ENCODE measurements at places on chromosomes 2 and 18.

GRCh38 chr2:126317790-126318431, 338.0 kb upstream of the GYPC start:
- DNase-seq, result no peak

GRCh38 chr2:166957686-166958085, 69.4 kb downstream of the XIRP2 start:
- DNase-seq, result no peak

GRCh38 chr2:39264733-39265132, 21.0 kb upstream of the CDKL4 start:
- DNase-seq, result no peak

DNA sequence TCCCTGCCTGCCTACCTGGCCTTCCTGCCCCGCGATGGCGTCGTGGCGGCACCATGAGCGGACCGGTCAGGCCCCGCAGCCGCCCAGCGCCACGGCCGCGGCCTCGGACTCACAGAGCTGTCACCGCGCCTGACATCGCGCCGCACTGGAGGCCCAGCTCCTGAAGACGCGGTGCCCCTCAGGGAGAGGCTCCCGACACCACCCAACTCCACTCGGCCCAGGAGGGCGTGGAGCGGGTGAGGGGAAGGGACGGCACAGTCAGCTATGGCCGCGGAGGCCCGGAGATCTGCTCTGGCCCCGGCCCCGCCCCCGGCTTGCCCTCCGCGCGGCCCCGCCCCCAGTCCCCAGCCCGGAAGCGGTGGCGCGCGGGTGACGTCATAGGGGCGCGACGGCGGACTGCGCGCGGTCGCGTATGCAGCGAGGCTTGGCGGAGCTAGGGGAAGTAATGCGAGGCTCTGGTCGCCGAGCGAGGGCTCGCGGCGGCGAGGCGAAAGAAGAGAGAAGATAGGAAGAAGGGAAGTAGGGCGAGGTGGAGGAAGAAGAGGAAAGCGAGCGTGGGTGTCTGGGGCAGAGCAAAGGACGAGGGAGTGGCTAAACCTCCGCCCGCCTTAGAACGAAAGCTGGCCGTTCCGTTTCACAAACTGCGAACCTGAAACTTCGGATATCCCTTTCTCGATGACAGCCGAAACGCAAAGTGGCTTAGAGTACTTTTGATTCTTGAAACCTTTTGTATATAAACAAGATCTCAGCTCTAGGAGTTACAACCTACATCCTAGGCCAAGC, at the start of gene SLC35F5:
Gene SLC35F5, minus strand, starts transcription at position 288 of the 783 bp plus-strand sequence. Its CDS starts 233 bp downstream, at position 55.
- peak; percentile 97 for DNase-seq

- peak; percentile 75 for DNase-seq
Observed at GRCh38 chr2:73981081-73982001, 3.4 kb upstream of the TET3 start.

DNA sequence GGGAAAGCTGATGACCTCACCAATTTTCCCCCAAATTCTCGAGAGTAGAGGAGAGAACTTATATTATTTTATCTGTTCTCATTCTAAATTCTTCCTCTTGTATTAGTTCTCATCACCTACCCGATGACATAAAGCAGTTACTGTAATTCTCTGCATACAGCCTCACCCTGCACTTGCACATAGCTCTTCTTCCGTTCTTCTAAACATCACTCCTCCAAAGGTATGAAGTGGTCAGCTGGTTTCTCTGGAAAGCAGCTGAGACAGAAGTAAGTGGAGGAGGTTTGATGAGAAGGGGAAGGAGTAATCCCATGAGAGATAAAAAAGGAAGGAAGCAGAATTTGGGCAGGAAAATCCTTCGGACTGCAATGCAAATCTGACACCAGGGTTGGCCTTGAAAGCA, 39.0 kb downstream of the FBXO48 start:
- no peak for DNase-seq

DNA sequence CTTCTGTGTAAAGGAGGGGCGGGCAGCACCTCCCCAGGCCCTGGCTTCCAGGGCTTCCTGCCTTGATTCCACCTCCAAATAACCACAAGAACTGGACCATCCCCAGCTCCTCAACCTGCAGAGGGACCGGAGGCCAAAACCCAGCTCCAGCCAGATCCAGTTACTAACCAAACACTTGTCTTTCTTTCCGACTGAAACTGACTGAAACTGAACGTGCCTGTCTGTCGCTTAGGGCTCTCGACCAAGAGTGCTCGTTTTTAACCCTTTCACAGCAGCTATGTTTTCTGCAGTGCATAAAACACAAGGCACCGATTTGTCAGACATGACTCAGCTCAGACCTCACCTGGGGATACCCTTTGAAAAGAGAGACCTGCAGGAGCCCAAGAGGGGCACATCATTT, 249.9 kb upstream of the SIX2 start:
- DNase-seq, result no peak

Measured in stimulated activated CD8-positive, alpha-beta memory T cell treated with anti-CD3 and anti-CD28 coated beads, Interleukin-4, amount 100 ng/mL, for 48 hours (primary cell).